ENCODE measurements at places on chromosomes 16 and 17. TPM values are rescaled to one million over a fixed set of nuclear protein-coding genes. Genes with fewer than 3 reads are reported as not detected.

DNA sequence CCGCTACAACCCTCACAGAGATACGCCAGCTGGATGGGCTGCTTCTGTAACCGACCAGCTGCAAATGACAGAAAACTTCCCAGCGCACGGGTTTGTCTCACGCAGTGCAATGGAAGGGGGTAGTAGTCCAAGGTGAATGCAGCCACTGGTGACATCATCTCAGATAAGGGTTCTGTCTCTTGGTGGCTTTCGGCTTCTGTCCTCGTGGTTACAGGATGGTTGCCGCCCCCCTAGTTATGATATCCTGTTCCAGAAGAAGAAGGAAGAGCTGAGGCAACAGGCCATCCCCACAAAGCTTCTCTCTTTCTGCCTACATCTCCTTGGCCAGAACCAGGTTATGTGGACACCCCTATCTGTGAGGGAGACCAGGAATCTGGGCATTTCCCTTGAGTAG, 40.3 kb upstream of the BAHCC1 start:
- H3K4me3 ChIP-seq: no peak overlapping the region
- H3K4me1 ChIP-seq: no peaks in the 10 kb centered on the region
- no peak overlapping the region for H3K27ac ChIP-seq
- no peaks in the 10 kb centered on the region for H3K27me3 ChIP-seq
- H3K36me3 ChIP-seq: no peaks in the 10 kb centered on the region
- DNase-seq: no peak

GRCh38 chr16:9124444-9124843, 33.0 kb downstream of the HAPSTR1 start:
- no peak for DNase-seq
- no peak overlapping the region for H3K27ac ChIP-seq
- no peaks in the 10 kb centered on the region for H3K36me3 ChIP-seq

DNA sequence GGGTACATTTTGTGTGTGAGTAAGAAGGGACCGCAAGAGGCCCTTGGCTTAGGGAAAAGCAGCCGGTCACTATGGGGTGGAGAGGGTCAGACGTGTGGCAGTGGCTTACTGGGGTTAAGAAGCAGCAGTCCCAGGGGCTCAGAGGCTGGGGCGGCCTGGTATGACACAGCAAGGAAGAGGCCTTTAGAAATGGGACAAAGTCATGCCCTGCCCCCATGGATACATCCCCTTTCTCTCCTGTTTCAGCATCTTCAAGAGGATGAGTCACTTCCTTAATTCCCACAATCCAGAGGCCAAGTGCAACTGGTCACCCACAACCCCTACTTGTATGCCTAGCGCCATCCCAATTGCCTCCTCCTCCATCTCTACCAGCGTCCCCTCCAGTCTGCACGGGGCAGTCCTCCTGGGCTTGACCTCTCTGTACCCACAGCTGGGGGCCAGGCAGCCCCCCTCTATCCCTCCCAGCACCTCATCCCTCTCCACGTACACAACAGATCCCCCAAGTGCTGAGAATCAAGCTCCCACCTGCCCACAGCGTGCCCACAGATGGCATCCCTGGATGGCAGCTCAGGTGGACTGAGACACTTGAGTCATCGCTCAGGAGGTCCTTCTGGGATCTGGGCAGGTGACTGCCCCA, 6.9 kb upstream of the EFTUD2 start:
- no peak for DNase-seq
- no peak overlapping the region for H3K4me3 ChIP-seq
- H3K27ac ChIP-seq: no peak overlapping the region
- H3K4me1 ChIP-seq: no peaks in the 10 kb centered on the region
- no peaks in the 10 kb centered on the region for H3K36me3 ChIP-seq
- no peaks in the 10 kb centered on the region for H3K27me3 ChIP-seq

The KRT40 gene
- not detected for total RNA-seq

DNA sequence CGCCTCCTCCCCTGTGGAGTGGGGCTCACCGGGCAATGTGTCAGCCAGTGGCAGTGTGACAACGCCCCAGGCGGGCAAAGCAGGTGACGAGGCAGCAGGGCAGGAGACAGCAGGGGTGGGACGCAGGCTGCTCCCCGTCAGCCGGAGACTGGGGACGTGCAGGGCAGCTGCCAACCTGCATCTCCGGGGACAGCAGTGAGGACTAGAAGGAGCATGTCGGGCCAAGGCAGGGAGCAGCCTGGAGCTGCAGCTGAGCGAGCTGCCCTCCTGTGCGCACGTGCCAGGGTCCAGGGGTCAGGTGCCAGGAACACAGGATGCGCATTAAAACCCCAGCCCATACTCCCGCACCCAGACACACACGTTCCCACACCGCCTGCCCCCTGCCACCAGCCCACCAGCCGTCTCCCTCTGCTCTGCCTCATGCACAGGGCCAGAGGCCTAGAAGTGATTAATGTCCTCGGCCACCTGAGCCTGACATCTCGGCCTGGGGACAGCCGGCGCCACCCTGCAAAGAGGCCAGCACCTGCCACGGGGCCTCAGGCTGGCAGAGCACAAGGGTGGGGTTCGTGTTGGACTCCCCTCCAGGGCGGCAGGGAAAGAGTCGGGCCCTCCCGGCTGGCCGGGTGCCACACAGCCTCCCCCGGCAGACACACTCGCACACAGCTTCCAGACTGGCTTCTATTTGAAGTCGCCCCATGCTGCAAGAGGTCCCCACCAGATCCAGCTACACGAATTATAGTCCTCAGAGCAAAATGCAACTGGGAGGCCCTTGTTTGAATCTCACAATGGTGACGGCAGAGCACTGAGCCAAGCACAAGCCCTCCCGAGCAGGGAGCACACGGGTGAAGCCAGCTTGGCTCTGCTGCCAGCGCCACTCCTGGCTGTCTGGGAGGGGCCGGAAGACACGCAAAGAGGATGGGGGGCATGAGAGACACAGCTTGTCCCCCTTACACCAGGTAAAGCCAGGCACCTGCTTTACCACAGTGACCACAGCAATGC, 90.4 kb downstream of the RBFOX3 start:
- no peak overlapping the region for H3K4me3 ChIP-seq
- no peaks in the 10 kb centered on the region for H3K36me3 ChIP-seq
- no peaks in the 10 kb centered on the region for H3K27me3 ChIP-seq
- DNase-seq: no peak
- no peak overlapping the region for H3K27ac ChIP-seq

All from CD4-positive, alpha-beta memory T cell (primary cell).